Jurkat, Clone E6-1 (cell line): ENCODE measurements at places on chromosomes 16 and 17.

GRCh38 chr17:44309472-44309871 lies 1.1 kb downstream of the RUNDC3A start:
- no peak for DNase-seq

- DNase-seq, result no peak
These were observed 24.0 kb downstream of the REXO5 start for GRCh38 chr16:20830372-20830771.

DNA sequence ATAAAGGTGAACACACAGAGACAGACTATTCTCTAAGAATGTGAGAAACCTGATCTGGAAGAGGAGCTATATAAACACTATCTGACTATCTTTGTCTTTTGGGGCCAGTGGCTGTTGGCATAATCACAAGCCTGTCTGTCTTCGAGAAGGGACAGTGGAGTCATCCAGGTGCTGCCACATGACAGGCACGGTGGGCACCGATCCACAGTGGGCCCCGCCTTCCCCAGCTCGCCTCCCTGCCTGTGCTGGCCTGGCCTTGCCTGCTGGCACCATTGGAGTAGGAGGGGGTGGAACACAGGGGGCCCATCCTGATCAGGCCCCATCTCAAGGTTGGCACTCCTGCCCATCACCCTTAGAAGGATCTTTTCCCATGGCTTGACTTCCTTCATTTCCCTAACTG lies 112.8 kb downstream of the CCDC182 start:
- DNase-seq, result no peak

- peak; percentile 70 for DNase-seq
These were observed 100.9 kb downstream of the PARN start for GRCh38 chr16:14529010-14529669.

- DNase-seq, result no peak
These were observed 24.5 kb downstream of the FCSK start for GRCh38 chr16:70478912-70479341.

- DNase-seq, result no peak
These were observed 7.3 kb downstream of the CYGB start for GRCh38 chr17:76530095-76530723.

DNA sequence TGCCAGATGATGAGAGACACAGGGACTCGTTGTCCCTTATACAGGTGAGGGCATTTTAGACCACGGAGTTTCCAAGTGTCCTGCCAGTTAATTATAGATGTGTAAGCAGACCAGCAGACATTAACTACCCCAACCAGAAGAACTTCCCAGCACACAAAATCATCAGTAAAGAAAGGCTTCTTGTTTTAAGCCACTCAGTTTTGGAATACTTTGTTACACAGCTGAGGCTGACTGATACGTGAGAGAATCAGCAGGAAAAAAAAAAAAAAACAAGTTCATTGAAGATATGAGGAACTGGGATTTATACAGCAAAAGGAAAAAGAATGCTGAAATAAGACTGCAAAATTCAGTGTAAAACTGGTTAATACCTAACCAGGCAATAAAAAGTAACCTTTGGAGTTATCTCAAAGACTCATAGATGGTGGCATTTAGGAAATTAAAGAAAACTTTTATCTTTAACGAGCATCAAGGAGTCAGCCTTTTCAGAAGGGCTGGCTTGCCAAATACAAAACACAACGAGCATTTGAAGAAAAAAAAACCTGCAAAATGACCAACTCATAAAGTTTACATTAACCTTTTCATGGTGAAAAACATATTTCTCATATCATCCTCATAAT lies 28.1 kb downstream of the TMEM238L start:
- no peak for DNase-seq

GRCh38 chr17:37676115-37676925 lies 33.1 kb upstream of the DDX52 start:
- peak; percentile 35 for DNase-seq

DNA sequence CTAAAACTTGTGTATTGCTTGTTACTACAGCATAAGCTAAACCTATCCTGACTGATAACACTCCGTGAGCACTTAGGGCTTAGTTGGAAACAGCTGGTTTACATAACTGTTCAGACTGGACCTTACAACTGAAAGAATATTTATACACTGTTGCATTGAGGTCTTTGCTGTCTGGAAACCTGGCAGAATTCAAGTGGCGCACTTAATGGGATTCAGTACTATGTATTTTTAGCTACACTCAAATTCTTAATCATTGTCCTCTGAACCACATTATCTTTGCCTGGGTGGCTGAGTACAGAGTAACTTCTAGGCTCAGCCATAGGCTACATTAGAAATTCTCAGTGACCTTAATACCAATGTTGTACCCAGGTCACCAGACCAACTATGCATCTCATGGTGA lies 172.9 kb downstream of the PMP22 start:
- no peak for DNase-seq

DNA sequence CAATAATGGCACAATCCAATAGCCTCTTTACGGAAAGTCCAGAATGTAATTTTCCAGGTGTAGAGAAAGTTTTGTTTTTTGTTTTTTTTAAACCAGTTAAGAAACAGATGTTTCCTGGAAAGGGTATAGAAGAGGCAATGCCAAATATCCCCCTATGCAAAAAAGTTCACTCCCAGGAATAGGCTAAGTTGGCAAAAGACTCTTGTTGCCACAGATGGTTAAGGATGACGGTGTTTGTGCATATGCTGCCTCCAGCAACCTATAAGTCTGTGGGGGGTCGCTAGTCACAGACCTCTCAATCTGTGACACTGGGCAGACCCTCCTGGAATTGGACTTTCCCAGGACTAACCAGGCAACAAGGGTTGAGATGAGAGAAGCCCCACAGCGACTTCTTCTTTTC lies 20.9 kb upstream of the HP start:
- no peak for DNase-seq

DNA sequence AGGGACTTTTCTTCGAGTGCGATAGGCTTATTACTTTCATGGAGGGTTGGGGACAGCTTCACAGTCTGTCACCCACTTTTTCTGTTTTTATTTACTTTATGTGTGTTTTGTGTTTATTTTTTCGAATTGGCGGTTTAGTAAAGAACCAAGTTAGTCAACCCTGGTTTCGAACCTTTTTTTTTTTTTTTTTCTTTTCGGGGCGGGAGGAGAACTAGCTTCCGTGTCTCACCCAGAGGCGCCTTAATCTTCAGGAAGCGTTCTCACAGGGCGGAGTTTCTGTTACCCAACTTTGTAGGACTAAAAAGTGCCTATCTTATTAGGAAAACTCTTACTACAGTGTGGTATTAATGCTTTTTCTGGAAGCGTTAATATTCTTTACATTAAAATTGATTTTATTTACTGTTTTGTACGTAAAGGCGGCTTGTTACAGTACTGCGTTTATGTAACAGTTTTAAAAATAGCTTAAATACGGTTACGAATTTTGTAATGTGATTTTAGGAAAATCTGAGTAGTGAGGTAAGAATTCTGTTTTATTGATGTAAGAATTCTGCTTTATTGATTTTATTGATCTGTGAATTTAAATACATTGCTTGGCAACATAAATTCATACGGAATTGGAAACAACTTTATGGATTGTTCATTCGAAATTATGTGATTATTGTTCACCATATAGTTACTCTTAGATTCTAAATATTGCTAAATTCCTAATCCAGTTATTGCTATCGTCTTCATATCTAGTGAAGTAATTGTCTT lies 885 bp downstream of the ZNF207 start:
- DNase-seq, result peak; percentile 58

DNA sequence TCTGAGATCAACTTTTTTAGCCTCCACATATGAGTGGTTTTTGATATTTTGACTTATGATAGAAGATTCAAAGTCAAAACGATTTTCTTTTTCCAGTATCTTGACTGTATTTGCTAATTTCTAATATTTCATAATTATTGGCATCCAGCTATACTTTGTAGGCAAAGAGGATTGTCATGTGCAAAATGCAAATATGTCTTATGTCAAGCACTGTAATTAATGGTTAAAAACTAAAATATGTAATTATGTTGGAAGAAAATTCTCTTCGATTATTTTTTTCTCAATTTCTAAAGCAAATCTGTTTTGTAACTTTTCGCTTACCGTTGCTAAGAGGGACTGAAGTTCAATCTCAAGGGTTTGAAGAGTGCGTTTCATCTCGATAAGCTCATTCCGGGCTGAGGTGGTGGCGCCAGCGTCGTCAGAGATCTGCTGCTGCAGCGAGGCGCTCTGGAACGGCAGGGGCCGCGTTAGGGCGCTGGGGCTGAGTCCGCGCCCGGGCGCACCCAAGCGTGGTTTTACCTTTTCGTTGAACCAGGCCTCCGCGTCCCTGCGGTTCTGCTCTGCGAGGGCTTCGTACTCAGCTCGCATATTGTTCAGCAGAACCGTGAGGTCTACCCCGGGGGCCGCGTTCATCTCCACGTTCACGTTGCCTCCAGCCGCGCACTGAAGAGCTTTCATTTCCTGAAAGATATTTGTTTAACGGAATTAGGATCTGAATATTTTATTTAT lies 3.0 kb downstream of the KRT27 start:
- DNase-seq, result no peak

GRCh38 chr17:41772586-41773189 lies 13.8 kb downstream of the JUP start:
- no peak for DNase-seq

GRCh38 chr17:71500761-71501555 lies 619.9 kb upstream of the SOX9 start:
- DNase-seq, result no peak

GRCh38 chr17:59550703-59551102 lies 14.7 kb upstream of the DHX40 start:
- no peak for DNase-seq

DNA sequence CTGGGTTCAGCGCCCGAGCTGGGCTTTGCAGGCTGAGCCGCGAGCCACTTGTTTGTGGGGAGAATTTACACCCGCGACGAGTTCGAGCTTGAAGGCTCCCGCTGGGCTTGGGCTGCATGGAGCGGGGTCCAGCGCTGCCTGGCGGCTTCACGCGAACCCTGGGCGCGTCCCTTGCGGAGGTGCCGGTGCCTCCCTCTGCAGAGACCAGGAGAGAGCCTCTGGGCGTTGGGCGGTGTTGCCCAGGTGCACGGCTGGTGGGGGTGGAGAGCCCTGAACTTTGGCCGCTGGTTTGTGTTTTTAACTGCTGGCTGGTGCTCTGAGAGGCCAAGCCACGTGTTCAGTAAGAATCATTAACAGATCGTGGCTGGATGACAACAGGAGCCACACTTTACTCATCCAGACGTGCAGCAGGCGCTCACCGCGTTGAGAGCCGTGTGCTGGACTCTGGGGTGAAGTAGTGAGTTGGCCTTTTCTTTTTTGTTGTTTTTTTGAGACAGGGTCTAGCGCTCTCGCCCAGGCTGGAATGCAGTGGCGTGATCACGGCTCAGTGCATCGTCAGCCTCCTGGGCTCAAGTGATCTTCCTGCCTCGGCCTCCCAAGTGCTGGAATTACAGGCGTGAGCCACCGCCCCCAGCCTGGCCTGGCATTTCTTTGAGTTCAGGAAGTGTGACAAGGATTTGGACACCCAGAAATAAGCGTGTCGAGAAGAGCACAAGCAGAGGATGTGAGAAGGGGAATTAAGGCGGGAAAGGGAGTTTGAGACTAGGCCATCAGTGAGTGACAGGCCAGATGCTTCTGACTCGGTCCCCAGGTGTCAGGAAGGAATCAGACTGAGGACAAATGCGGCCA lies 827 bp downstream of the CDK10 start:
- DNase-seq, result no peak

DNA sequence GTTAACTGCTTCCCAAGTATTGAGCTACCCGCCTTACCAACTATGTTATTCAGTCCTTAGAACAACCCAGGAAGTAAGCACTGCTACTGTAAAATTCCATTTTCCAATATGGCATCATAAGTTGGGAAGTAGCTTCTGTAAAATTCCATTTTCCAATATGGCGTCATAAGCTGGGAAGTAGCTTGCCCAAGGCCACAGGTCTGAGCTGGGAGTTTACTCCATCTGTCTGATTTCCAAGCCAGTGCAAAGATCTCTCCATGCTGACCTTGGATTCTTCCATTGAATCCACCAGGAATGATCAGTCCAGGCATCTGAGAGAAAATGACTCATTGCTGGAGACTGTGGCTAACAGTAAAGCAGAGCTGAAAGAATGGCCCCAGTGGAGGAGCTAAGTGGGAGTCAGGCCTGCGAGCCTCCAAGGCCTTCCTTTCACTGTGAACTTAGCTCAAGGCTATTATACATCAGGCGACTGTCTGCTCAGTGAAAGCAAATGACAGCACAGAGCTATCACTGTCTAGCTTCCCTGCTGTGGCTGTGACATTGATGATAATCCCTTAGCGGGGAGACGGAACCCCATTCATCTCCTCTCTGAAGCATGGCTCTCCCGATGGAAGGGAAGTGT lies 430.4 kb downstream of the HAPSTR1 start:
- no peak for DNase-seq

- DNase-seq, result no peak
These were observed 81.7 kb downstream of the YPEL2 start for GRCh38 chr17:59413014-59413766.

DNA sequence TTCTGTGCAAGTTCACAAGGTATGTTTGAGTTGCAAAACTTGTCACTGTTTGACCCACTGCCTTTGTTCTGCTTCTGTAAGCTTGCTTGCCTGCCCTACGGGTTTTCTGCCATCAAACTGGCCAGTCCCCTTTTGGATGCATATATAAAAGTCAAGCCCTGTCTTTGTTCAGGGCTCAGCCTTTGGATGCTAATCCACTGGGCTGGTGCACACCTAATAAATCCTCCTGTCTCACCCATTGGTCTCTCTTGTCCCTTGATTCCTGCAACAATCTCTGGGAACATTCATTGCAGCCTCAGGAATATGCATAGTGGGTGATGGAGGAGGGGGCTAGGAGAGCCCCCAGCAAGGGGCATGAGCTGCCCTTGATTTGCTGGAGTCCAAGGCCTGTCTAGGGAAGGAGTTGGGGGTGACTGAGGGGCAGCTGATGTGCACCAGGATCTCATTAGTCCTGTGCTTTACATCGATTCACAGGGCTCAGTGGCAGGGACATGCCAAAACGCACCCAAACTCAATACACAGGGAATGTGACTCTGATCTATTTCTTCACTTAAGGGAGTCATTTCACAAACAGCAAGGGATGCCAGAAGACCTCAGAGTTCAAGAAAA lies 225.4 kb upstream of the NLRP1 start:
- DNase-seq, result no peak

- DNase-seq, result no peak
These were observed 165.4 kb downstream of the COPRS start for GRCh38 chr17:31693433-31694220.

DNA sequence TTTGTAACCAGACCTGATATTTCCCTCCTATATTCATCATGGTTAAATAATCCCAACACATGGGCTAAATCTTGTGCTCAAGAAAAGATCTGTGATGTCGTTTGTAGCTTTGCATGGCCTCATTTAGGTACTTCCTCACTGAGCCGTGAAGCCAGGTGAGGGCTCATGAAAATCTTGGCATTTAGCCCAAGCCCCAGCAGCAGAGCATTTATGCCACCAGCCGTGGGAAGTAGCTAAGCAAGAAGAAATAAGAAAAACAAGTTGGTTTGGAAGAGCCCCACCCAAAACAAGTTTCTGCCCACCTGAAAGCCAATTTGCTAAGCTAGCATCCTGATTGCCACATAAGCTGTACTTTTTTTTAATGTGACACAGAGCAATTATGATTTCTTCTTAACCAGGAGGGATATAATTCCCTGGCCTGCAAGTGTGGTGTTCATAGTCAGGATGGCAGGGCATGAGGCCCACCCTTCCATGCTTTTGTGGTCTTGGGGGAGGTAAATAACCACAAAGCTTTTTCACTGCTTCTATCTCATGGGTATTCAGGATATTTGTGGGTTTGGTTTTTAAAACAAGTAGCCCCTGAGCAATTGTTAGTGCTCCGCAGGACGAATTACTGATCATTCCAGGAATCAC lies 10.5 kb downstream of the TMIGD1 start:
- DNase-seq, result peak; percentile 63
